ENCODE measurements at places on chromosomes 1 and 21. TPM values are rescaled to one million over a fixed set of nuclear protein-coding genes. Genes with fewer than 3 reads are reported as not detected.

SLC16A4 gene
- 0.29 TPM for polyA plus RNA-seq

FLG2 gene
- not detected for polyA plus RNA-seq

ICOSLG gene
- 4.1 TPM for polyA plus RNA-seq

DNAJC16 gene
- polyA plus RNA-seq = 8.2 TPM

SLC1A7 gene
- not detected for polyA plus RNA-seq

GRCh38 chr21:43758111-43758641, 17.9 kb downstream of the CSTB start:
- no peak for DNase-seq

DNA sequence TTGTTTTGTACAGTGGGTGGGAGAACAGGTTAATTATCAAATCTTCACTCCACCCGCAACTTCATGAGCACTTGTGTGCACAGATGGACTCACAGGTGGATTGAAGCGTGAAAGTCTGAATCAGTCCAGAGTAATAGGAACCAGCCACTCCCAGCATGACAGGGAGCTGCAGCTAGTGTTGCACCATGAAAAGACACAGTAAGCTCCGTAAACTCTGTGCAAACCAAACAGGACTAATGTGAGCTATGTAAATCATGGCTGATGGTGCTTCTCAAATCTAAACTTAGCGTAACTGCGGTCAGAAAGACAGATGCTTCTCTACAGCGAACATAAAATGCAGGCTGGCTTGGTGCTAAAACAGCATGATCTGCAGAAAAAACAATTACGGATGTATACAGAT, 114.4 kb downstream of the CENPF start:
- no peak for DNase-seq

GRCh38 chr1:235009074-235009473, 119.6 kb downstream of the TOMM20 start:
- no peak for DNase-seq

- DNase-seq = no peak
These were observed 42.5 kb upstream of the POFUT2 start for GRCh38 chr21:45330075-45330781.

GRCh38 chr21:45669382-45669781, 25.9 kb downstream of the PCBP3 start:
- no peak for DNase-seq

DNA sequence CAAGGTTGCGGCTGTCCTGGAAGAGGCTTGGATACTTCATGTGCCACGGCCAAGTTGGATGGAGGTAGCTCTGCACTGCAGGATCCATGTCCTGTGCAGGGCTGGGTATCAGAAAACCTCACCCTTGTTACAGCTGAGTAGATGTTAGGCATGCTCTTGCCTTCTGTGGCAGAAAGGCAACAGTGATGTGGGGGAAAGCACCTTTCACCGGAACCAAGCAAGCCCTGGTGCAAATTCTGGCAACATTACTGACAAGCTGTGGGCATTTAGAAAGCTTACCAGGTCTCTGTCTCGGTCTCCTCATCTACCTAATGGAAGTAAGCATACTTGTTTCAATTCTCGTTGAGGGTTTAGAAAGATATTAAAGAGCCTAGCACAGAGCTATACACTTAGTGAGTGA, 14.5 kb upstream of the CDCA8 start:
- no peak for DNase-seq
